ENCODE measurements at places on chromosomes 1 and 21.

- H3K4me1 ChIP-seq, result no peaks in the 10 kb centered on the region
- H3K4me3 ChIP-seq, result no peak overlapping the region
Measured at GRCh38 chr1:226444901-226445300, 37.0 kb upstream of the PARP1 start.

DNA sequence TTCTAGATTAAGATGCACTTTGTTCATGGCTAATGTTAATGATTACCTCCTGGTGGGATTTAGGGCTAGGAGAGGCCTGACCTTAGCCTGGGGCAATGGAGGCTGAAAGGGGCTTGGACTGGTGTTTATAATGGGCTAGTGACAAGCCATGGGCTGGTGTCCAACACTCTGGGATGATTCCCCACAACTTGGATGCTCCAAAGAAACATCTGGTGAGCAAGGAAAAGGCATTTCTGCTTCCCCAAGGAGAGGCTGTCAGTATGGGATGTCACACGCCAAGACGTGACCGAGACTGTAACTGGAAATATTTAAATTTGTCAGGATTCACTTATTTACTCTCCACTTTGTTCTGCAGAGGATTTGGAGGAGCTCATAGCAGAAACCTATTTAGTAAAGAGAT is 45.2 kb downstream of the PTPRU start:
- no peak overlapping the region for H3K4me3 ChIP-seq
- no peak overlapping the region for H3K27ac ChIP-seq
- H3K27me3 ChIP-seq, result no peaks in the 10 kb centered on the region

- no peaks in the 10 kb centered on the region for H3K4me1 ChIP-seq
- H3K27ac ChIP-seq, result no peak overlapping the region
- no peaks in the 10 kb centered on the region for H3K27me3 ChIP-seq
- no peak for DNase-seq
Measured at GRCh38 chr1:58999676-59000075, 215.8 kb upstream of the JUN start.

DNA sequence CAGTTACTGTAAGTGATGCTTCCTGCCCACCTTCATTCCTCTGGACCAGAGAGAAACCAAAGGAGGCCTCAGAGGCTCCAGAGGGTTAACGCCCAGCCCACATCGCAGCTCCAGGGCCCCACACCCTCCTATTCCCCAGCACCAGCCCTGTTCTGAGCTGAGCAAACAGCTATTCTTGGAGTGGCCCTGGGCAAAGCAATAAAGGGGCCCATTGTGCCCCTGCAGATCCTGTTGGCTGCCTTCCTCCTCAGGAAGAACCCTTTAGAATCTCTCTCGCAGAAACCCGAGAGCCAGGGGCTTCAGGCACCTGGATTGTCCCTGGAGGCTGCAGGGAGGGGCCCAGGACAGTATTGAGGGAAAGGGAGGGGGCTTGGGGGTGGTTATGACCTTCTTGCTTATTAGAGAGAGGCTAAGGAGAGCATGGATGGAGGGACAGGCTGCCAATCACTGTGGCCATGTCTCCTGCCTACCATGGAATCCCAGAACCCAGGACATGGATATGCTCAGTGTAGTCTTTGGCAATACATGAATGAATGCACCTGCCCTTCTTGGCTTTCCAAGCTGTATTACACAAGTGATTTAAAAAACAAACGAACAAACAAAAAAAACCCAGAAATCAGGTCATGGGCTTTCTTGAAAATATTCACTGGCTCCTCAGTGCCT is 9.2 kb downstream of the PADI2 start:
- H3K4me3 ChIP-seq, result no peak overlapping the region
- H3K27ac ChIP-seq, result peak overlapping the region; percentile 40
- H3K27me3 ChIP-seq, result no peaks in the 10 kb centered on the region
- H3K4me1 ChIP-seq, result no peaks in the 10 kb centered on the region
- no peaks in the 10 kb centered on the region for H3K36me3 ChIP-seq

GRCh38 chr1:115654125-115654524 is 12.4 kb downstream of the VANGL1 start:
- no peaks in the 10 kb centered on the region for H3K4me1 ChIP-seq
- no peak for DNase-seq
- no peak overlapping the region for H3K27ac ChIP-seq
- H3K27me3 ChIP-seq, result no peaks in the 10 kb centered on the region

DNA sequence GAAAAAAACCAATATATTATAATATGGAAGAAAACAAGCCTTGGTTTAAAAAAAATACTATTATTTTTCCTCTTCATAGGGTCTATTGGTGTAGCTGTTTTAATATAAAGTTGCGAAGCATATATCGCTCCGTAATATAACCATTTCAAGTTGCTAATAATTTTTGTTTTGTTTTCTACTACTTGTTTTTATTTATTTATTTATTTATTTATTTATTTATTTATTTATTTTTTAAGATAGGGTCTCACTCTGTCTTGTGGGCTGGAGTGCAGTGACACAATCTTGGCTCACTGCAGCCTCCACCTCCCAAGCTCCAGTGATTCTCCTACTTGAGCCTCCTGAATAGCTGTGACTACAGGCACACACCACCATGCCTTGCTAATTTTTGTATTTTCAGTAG is 46.4 kb downstream of the PRDM2 start:
- no peaks in the 10 kb centered on the region for H3K36me3 ChIP-seq
- no peak overlapping the region for H3K27ac ChIP-seq
- no peaks in the 10 kb centered on the region for H3K4me1 ChIP-seq
- H3K27me3 ChIP-seq, result no peaks in the 10 kb centered on the region

DNA sequence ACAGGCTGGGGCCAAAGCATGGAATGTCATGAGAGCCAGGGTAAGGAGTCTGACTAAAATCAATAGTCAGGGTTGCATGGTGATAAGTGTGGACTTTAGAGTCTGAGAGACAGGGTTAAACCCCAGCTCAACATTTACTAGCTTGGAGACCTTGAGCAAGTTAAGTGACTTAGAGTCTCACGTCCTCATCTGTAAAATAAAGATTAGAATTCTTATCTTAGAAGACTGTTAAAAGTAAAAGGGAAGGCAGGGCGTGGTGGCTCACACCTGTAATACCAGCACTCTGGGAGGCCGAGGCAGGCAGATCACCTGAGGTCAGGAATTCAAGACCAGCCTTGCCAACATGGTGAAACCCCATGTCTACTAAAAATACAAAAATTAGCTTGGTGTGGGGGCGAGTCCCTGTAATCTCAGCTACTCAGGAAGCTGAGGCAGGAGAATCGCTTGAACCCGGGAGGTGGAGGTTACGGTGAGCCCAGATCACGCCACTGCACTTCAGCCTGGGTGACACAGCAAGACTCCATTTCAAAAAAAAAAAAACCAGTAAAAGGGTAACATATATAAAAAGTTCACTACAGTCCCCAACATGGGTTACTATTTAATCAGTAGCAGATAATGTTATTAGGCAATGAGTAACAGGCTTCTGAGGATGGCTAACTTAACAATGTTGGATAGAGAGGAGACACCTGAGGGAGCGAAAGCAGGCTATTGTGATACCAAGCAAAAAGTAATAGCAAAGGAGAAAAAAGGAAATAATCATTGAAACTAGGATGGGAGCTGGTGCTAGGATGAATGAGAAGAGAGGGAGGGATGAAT is 20.8 kb downstream of the TMCO1 start:
- DNase-seq, result no peak
- H3K27ac ChIP-seq, result no peak overlapping the region
- H3K36me3 ChIP-seq, result peaks cover 6% of the 10 kb centered on the region
- H3K4me1 ChIP-seq, result no peaks in the 10 kb centered on the region
- H3K4me3 ChIP-seq, result no peak overlapping the region

DNA sequence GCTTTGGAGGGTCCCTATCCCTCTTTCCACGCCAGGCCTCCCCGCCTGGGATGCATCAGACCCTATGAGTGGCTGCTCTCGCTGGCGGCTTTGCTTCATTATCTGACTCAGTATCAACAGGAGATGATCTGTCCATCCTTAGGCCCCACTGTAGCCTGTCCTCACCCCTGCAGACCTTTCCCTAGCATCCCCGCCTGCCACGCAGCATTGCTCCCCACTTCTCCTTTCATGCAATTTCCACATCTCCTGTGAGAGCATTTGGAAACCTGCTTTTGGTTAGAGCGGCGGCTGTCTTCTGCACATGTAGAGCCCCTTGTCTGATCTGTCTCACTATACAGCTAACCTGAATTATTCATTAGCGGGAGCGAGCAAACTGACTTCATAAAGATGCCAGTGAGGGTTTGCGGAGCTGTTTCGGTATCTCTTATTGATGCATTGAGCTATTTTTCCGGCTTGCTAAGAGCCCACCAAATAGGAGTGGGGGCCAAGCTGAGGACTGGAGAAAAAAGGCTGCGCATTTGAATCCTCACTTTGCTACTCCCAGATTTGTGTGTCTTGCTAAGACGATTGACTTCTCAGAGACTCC is 40.0 kb upstream of the ATP2B4 start:
- no peak overlapping the region for H3K27ac ChIP-seq
- H3K36me3 ChIP-seq, result no peaks in the 10 kb centered on the region
- H3K4me3 ChIP-seq, result no peak overlapping the region

DNA sequence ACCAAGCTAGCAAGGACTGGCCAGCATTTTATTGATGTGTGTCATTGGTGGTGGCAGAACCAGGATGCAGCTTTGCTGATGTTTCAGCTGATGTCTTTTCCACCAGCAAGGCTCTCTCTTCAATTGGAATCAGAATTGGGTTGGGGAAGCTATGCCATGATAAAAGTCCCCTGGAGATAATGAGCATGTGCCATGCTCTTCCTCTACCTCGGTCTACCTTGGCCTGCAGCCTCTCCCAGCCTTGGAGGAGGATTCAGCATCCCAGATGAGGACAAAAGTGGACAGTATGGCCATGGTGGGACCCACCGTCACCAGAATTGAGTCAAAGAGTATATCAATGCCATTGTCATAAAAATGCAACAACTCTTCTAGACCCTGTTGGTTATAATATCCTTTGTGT is 8.6 kb downstream of the AVPR1B start:
- no peak overlapping the region for H3K4me3 ChIP-seq
- H3K36me3 ChIP-seq, result no peaks in the 10 kb centered on the region
- no peaks in the 10 kb centered on the region for H3K27me3 ChIP-seq
- DNase-seq, result no peak
- no peaks in the 10 kb centered on the region for H3K4me1 ChIP-seq
- no peak overlapping the region for H3K27ac ChIP-seq

DNA sequence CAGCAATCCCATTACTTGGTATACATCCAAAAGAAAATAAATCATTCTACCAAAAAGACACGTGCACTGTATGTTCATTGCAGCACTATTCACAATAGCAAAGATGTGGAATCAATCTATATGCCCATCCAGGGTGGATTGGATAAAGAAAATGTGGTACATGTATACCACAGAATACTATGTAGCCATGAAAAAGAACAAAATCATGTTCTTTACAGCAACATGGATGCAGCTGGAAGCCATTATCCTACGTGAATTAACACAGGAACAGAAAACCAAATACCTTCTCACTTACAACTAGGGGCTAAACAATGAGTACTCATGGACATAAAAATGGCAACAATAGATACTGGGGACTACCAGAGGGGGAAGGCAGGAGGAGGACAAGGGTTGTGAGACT is 147.3 kb downstream of the TIAM1 start:
- H3K4me1 ChIP-seq, result no peaks in the 10 kb centered on the region
- H3K27ac ChIP-seq, result no peak overlapping the region
- H3K36me3 ChIP-seq, result no peaks in the 10 kb centered on the region
- DNase-seq, result no peak
- no peak overlapping the region for H3K4me3 ChIP-seq

GRCh38 chr1:205077158-205077933 is 6.9 kb downstream of the TMEM81 start:
- no peak for DNase-seq
- no peak overlapping the region for H3K4me3 ChIP-seq
- H3K27ac ChIP-seq, result no peak overlapping the region
- no peaks in the 10 kb centered on the region for H3K36me3 ChIP-seq
- H3K27me3 ChIP-seq, result no peaks in the 10 kb centered on the region
- no peaks in the 10 kb centered on the region for H3K4me1 ChIP-seq

- H3K27ac ChIP-seq, result peak overlapping the region; percentile 73
- H3K36me3 ChIP-seq, result no peaks in the 10 kb centered on the region
Measured at GRCh38 chr1:26155370-26156284, 3.3 kb upstream of the FAM110D start.

DNA sequence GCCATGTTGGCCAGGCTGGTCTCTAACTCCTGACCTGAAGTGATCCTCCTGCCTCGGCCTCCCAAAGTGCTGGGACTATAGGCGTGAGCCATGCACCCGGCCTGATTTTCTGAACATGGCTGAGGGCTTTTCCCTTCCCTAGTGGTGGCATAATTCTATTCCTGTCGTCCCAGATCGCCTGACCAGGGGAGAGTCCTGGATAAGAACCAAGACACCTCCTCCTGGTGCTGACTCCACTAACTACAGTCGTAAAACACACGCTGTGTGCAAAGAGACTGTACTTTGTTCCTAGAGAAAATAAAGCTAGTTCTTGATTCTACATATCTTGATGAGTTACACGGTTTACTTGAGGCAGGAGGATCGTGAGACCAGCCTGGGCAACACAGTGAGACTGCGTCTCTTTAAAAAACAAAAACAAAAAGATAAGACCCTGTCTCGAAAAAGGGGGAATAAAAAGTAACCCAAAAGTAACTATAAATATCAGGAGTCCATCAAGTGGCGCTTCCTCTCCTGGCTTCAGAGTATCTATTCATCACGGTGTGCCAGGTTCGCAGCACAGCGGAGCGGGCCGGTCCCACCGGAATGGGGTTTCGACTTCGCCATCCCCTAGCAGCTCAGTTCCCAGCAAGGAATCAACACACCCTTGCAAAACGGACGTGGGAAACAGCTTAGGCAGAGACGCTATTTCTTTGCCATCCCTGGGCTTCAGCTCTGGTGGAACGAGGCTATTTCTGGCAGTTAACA is 973 bp downstream of the SDF4 start:
- H3K4me1 ChIP-seq, result peaks cover 19% of the 10 kb centered on the region
- no peak for DNase-seq
- H3K27me3 ChIP-seq, result no peaks in the 10 kb centered on the region
- peaks cover 10% of the 10 kb centered on the region for H3K36me3 ChIP-seq

DNA sequence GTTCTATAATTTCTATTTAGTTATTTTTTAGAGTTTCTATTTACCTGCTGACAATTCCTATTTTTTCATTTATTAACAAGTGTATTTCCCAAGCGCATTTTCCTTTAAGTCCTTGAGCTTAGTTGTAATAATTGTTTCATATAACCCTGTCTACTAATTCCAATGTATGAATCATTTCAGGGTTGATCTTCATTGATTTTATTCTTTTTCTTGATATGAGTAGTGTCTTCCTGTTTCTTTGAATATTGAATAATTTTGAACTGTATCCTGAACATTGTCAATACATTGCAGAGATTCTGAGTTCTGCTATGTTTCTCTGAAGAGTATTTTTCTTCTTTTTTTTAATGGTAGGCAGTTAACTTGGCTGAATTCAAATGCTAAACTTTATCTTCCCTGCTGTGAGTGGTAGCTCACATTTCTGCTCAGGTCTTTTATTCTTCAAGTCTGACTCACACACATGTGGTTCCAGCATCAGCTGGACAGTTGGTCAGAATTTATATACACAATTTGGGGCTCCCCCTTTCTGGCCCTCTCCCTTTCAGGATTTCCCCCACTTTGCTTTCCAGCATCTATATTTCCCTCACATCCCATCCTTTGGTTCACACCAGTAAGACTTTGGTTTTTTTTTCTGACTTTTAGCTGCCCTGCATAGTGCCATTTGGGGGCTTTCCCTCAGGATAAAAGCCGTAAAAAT is 54.4 kb upstream of the WDR26 start:
- H3K4me3 ChIP-seq, result no peak overlapping the region
- H3K27ac ChIP-seq, result no peak overlapping the region
- no peaks in the 10 kb centered on the region for H3K27me3 ChIP-seq
- no peaks in the 10 kb centered on the region for H3K4me1 ChIP-seq
- H3K36me3 ChIP-seq, result no peaks in the 10 kb centered on the region

Data from breast epithelium (tissue), 4 donors.